ENCODE measurements at places on chromosomes 2 and 18.

GRCh38 chr18:8778824-8779223, 73.5 kb downstream of the MTCL1 start:
- DNase-seq, result no peak

- DNase-seq, result no peak
Measured at GRCh38 chr2:158191076-158191895, 89.6 kb downstream of the UPP2 start.

DNA sequence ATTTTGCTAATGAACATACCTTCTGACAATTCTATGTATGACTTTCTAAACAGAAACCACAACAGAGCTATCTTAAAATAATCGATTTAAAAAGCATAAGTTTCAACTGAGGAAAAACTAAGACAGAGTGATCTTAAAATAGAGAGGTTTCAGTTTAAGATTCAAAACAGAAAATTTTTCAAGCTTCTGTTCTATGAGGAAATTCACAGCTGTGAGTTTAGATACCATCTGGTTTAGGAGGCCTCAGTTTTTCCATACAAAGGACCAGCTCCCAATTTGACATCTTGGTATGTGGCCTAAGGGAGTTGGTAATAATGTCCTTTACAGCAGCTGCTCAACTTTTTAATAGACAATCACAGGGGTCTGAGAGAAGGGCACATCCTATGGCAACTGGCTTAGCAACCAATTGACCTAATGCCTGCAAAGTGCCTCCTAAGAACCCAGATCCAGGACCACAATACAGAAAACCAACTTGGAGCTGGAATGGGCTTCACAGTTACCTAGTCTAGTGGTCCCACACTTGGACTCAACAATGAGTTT, 39.7 kb downstream of the MDH1 start:
- DNase-seq, result no peak

GRCh38 chr2:80377071-80377470, 72.5 kb upstream of the LRRTM1 start:
- no peak for DNase-seq

DNA sequence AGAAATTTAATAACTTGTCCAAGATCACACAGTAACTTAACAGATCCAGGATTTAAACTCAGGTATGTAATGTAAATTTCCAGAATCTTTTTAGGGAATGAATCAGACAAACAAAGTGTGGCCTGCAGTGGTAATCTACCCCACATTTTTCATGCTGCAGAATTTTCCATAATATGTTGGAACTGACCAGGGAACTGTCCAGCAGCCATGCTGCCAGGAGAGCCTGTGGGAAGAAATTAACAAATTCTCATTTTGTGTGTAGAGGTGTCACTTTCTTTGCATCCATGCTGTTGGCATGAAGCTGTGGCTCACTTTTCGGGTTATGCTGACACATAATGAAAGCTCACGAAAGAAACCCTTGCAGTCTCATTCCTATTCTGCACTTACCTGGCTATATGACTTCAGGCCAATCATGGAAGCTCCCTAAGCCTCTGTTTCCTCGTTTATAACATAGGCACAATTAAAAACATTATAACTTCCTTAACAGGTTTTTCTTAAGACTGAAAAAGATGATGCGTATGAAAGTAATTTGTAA, 54.7 kb downstream of the CDKL4 start:
- no peak for DNase-seq

GRCh38 chr18:24988253-24988840, 363.6 kb downstream of the ZNF521 start:
- DNase-seq, result no peak

DNA sequence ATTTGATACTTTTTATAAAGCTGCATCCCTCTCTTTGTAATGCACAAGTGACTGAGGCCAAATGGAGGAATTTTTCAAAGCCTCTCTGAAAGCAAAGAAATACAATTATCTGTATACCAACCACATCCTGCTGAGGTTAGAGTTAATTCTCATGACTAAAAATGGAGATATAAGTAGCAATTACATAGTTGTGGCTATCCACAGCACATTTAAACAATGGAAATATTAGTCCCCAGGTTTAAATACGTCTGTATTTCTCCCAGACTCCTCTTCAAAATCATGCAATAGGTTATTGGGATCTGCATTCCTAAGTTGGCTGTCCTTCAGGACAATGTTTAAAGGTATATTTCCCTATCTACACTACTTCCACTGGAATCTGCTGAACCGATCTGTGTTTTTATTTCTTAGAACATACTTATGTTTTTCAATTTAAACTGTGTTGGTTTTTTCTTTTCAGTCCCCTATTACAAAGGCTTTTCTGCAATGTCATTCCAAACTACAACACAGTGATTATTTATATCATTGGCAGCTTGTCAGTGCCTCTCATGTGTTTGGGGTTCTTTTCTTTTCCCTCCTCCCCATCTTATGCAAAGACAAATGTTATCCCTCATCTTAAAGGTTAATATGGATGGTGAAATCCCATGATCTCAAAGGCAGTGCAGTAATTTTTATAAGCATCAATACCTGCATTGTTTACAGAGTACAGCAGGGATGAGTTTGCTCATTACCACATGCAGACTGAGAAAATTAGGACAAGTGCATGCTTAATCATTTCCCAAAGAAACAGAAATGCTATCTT, 134.8 kb upstream of the FSHR start:
- DNase-seq, result no peak

- DNase-seq, result no peak
Measured at GRCh38 chr2:150168595-150169236, 318.8 kb downstream of the RND3 start.

DNA sequence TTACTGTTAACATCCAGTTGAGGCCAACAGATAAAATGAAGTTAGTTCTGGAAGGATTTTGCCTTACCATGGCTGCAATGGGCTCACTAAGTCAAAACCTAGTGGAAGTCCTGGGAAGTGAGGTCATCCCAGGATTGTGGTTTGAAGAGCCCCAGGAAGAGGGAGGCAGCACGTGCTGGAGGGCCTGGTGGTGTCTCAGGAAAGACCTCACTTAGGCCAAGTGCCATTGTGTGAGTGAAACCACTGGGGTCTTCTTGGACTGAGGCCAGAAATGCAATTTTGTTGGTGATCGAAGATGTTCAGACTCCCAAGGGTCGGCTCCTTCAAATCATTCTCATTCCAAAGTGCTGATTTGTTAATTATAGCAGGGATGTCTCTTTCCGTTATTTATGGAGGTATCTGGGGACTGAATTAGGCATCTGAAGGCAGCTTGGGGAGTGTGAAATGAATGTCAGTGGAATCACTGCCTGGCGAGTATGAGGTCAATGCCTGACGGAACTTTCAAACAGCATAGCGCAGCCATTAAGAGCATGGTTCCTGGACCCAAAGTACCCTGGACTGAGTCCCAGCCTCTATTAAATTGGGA, 60.0 kb downstream of the IL1R2 start:
- DNase-seq, result no peak

- DNase-seq, result peak; percentile 37
Measured at GRCh38 chr2:25279091-25279651, 62.6 kb downstream of the DNMT3A start.

DNA sequence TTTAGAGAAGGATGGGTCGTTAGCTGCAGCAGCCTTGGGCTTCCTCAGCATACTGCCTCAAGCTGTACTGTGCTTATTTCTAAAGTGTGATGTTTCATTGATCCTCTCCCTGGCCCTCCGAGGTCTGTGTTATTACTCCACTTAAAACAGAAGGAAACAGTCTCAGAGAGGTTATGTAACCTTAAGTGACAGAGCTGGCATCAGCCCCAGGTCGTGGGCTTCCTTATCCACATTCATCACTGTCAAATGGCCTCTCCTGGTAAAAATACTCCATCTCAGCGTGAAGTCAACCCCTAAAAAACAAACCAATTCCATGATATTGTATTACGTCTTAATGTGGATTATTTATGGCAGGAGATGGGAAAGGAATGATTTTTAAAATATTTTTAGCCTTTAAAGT, 153.3 kb upstream of the NOSTRIN start:
- no peak for DNase-seq

- no peak for DNase-seq
Measured at GRCh38 chr18:75527848-75528685, 100.6 kb upstream of the SMIM21 start.

GRCh38 chr18:74389171-74389927, 67.8 kb downstream of the DIPK1C start:
- DNase-seq, result no peak

Data from hypothalamus (tissue), 51 donors.